ENCODE measurements at places on chromosomes 6 and 20.
A peak's percentile ranks its signal among the peaks of the same experiment; 100 is the strongest.

DNA sequence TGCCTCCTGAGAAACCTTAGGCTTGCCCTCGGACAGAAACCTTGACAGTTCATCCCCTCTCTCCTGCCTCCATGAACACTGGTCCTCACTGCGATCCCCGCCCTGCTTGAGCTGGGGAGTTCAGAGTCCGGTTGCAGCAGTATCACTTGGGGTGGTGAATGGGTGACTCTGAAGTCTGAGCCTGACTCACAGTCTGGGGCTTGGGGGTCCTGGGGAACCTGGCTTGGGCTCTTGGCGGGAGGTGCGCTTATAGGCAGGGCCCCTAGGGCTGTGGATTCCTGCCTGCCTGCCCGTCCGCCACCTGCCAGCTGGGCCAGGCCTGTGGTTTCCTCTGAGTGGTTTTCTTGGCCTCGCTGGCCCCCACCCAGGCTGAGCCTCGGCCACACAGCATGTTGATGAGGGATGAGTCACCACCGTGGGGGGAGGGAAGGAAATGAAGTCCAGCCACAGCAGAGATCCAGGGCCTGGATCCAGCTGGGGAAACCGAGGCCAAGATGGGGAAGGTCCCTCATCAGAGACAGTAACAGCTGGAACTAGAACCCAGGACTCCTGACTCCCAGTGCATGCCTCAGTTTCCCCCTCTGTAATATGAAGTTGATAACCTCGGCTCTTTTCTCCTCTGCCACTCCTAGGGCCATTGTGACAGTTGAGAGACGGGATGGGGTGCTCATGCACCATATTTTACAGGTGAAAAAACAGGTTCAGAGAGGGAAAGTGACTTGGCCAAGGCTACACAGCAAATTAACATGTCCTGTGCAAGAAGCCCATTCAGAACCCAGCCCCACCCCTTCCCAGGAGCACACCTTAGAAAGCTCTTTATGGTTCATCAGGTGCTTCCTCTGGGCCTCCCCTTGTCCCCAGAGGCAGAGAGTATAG, 9.2 kb downstream of the FOXS1 start:
- peak; percentile 20 for DNase-seq

DNA sequence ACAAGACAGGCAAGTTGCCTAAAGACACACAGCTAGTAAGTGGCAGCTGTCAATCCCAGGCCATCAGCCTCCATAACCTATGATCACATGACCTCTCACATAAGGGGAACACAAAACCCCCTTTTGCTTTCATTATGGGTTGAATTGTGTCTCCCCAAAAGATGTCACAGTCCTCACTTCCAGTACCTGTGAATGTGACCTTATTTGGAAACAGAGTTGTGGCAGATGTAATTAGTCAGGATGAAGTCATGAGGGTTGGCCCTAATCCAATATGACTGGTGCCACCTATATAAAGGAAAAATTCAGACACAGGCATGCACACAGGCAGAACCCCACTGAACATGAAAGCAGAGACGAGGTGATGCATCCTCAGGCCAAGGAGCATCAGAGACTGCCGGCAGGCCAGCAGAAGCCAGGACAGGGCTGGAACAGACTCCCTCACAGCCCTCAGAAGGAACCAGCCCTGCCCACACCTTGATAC, 33.6 kb downstream of the GFOD1 start:
- peak; percentile 34 for DNase-seq

DNA sequence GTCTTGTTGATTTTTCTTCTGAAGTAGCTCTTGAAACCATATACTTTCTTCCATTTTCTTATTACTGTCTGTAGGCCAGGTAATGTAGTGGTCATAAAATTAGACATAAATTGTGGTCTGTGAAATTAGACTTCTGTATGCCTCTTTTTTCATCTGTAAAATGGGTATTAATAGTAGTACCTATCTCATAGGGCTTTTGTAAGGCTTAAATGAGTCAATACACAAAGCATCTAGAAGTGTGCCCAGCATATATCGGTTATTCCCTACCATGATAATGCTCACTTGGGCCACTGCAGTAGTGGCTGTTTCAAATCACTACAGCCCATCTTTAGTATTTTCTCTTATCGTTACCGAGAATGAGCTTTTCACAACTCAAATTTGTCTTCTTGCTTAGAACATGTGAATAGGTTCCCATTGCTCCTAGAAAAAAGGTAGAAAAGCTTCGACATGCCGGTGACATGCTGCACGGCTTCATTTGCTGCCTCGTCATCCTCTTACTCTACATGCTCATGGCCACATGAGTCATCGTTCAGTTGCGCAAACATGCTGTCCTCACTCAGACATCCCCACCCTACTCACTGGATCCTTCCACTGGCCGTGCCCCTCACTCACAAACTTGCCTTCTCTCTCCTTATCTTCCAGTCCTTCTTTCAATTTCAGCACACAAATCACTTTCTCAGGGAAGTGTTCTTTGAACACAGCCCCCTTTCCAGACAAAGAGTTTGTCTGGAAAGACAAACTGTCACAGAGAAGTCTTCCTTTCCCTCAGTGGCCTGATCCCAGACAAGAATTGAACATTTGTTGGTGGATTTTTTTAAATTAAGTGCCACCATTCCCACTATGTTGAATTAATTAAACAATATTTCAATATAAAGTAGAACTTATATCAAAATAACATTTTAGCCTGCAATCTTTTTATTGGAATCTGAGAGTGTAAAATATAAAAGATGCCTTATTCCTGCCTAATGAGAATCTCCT, 32.2 kb upstream of the ERVFRD-1 start:
- peak; percentile 12 for DNase-seq

- no peak for DNase-seq
Measured at GRCh38 chr6:169071394-169071793, 182.3 kb downstream of the THBS2 start.

- DNase-seq = no peak
Measured at GRCh38 chr20:986733-987355, 15.3 kb downstream of the RSPO4 start.

- DNase-seq = no peak
Measured at GRCh38 chr20:19966840-19967239, 50.3 kb upstream of the NAA20 start.

GRCh38 chr6:25717866-25718740, 36.4 kb upstream of the SLC17A4 start:
- no peak for DNase-seq

- DNase-seq = no peak
Measured at GRCh38 chr20:61115364-61116065, 136.5 kb upstream of the CDH4 start.

DNA sequence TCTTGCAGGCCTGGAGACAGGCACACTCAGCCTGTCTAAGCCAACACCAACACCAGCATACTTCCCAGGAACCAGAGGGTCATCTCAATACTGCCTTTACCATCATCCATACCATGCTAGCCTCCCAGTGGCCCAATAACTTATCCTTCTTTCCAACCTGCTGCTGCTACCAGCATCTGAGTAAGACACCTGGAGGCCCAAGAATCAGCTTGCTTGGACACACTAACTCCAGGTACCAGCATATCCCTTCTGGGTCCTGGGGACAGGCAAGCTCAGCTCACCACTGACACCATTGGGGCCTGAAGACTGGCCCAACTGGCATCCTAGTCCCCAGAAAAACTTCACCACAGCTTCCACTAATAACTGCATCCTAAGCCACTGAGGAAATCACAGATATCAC, 205.3 kb downstream of the CD109 start:
- no peak for DNase-seq

GRCh38 chr6:158290659-158291058, 21.6 kb upstream of the TULP4 start:
- peak; percentile 46 for DNase-seq

DNA sequence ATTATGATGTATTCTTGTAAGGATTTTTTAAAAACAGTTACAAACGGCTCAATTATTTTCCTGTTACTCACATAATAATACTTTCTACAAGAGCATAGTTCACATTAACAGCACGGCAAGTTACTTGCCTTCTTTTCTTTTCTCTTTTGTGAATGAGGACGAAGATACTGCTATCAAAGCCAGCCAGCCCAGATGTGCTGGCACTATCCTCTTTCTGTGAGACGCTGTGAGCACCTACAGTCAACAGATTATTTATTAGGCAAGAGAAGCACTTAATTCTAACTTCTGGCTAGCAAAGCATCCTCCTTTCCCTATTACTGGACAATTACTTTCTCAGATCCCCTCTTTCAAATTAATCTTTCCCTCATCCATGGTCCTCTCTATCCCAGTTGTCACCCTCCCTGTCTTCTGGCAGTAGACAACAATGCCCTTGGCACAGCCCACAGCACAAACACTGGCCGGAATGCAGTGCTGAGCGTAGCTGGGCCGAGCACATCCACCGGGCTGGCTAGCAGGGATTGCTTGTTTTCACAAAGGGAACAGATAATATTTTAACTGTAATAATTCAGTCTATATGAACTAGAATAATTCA, 262.1 kb downstream of the FOXC1 start:
- no peak for DNase-seq

DNA sequence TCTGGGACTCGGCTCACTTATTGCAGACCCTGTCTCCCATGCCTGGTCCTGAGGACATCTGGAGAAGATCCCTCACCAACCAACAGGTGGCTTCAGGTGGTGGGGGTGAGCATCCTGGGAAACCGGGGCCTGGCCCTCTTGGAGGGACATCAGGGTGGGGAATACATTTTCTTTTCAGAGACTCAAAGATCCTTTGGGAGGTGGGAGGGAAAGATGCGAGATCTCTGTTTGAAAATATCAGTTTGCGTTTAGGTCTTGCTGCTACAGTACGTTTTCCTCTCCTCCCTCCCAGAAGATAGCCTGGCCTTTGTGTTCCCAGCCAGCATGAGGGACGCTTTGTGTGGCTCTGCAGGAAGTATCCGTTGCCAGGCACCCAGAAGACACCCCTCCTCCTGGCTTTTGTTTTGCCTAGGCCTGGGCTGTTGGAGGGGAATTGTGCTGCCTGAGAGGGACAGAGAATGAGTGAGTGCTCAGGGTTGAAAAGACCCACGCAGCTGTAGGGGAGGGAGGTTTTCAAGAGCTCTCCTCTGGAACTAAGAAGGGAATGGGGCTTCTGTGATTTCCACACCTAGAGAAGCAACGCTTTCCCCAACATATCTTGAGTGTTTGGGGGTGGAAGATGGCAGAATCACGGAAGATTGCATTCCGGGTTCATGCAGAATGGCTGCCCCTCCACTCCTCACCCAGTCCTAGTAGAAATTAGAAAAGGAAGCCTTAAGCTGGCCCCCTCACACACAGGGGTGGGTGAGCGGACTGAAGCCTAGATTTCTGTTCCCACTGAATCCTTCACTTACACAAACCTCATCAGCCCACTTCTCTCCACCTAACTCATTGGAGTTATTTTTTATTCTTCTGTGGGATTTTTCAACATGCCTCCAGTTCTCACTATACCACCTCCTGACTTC, 22.0 kb upstream of the SLC2A12 start:
- DNase-seq = no peak

- DNase-seq = no peak
Measured at GRCh38 chr6:7684843-7685242, 41.1 kb upstream of the BMP6 start.

DNA sequence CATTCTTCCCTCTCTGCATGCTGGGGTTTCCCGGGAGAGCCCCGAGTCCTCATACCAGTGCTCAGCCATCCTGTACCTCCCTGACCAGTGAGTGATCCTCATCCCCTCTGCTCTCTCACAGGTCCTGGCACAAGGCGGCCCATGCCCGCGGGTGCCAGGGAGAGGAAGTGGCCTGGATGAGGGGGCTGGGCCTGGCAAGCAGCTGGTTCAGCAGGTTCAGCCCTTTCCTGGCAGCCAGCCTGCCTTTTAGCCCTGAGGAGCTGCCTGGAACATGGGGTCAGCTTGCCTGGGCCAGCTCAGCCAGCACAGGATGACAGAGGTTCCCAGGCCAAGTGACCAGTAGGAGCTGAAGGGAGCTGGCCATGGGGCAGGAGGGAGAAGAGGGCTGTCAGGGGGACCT, 10.9 kb downstream of the MOCS1 start:
- DNase-seq = no peak

DNA sequence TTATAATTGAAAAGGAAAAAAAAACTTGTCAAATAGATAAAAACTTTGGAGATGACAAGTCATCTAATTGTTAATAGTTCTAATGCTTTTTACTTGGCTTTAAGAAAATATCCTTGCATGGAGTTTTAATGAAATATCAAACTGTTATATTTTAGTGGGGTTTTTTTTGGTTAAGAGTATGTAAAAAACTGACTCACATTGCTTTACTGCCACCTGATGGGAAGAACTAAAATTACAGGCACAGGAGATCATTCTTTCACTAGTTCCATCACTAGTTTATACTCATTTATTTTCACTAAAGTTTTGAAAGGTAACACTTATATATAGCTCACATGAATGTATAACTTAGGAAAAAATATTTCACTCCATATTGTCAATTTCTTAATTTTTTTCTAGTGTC, 309.1 kb downstream of the LMBRD1 start:
- no peak for DNase-seq

DNA sequence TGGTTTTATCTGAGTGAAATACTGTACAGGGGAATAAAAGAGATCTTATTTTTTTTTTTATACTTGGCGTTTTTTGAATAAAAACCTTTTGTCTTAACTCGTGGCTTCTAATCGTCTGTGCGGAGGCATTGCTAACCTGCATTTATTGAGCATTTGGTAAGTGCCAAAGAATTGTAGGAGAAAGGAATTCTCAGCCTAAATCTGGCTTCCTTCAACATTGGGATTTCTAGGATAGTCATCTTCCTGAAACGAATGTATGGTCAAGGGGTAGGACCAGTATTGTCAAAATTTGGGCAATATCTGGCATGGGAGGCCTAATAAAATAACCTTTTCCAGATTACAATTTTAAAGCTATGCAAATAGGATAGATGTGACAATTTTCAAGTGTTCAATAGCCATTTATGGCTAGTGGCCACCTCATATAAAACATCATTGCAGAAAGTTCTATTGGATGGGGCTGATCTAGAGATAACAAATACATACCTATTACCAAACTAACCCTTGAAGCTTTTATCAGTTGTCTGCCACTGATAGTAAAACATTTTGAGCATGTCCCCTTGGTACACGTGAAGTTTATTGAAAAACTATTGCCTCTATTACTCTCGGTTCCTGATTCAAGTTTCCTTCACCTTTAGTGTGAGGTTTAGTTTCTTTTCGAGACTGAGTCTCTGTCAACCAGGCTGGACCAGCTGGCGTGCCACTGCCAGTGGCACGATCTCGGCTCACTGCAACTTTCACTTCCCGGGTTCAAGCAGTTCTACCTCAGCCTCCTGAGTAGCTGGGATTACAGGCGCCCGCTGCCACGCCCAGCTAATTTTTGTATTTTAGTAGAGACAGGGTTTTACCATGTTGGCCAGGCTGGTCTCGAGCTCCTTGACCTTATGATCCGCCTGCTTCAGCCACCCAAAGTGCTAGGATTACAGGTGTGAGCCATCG, 5.6 kb downstream of the PIM1 start:
- no peak for DNase-seq

GRCh38 chr20:18223409-18223808, 64.9 kb upstream of the ZNF133 start:
- DNase-seq = no peak
